Activated CD4-positive, alpha-beta memory T cell treated with anti-CD3 and anti-CD28 coated beads, Interleukin-2, amount 10 ng/mL, durations not matched to agents 7 days and 5 days (primary cell): ENCODE measurements at places on chromosomes 16 and 17. TPM values are rescaled to one million over a fixed set of nuclear protein-coding genes. Genes with fewer than 3 reads are reported as not detected.
A peak's percentile ranks its signal among the peaks of the same experiment; 100 is the strongest.

The CHST4 gene
- not detected for total RNA-seq

The CHRNE gene
- 0.43 TPM for total RNA-seq

The RAC3 gene
- 8.1 TPM for total RNA-seq

The SOX9 gene
- total RNA-seq, result not detected

GRCh38 chr17:29982991-29983653 is 41.7 kb downstream of the EFCAB5 start:
- H3K4me3 ChIP-seq, result no peak overlapping the region
- H3K36me3 ChIP-seq, result no peaks in the 10 kb centered on the region
- H3K27me3 ChIP-seq, result peaks cover 6% of the 10 kb centered on the region

DNA sequence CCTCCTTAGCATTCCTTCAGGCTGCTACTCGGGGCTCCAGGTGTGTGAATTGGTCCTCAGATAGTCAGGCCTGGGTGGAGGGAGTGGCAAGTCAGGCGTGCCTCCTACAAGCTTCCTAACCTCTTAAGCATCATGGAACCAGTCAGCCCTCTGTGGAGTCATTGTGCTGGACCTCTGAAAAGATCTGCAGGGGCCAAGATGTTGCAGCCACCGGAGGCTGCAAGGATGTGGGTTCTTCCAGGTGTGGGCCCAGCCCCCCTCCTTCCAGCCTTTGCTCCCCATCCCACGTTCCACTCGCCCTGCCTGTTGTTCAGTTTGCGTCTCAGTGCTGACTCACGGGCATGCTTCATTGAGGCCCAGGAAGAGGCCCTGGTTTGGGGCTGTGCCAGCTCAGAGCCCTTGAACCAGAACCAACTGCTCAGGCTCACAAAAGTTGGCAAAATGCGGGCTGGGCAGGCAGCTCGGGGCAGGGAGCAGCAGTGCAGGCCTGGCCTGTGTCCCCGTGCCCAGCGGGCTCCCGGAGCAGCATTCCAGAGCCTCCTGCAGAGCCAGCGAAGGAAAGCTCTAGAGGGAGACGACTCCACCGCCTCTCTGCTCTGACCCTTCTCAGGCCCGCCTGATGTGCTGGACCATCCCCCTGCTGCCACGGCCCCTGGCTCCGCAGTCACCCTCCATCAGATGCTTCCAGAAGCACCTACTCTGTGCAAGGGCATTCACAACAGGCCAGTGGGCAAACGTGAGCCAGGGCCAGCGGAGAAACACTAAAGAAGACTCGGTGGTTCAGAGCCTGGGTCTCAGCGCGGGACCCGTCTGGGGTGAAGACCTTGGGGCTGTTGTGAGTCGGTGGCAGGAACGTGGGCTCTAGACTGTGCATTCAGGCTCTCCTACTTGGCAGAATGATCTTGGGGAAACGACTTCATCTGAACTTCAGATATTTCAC is 7.5 kb downstream of the LDHD start:
- peaks cover 28% of the 10 kb centered on the region for H3K36me3 ChIP-seq
- peak overlapping the region; percentile 71 for H3K4me3 ChIP-seq
- peak overlapping the region; percentile 88 for H3K27ac ChIP-seq
- peak; percentile 77 for DNase-seq

DNA sequence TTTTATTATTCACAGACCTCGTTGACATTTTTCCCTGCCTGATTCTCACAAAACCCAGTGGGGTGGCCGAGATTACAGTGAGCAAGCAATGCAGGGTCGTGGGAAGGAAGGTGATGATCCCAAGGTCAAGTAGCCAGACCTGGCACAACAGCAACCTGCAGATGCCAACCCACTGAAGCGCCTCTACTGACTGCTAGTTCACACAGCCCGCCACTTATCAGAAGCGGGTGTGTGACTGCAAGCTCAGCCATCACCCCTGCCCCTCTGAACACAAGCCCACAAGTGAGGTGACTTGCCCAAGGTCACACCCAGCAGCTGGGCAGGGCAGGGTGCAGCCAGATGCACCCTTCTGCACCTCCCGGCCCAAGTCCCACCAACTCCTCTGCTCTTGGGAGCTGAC is 7.1 kb downstream of the TFAP4 start:
- H3K27ac ChIP-seq, result no peak overlapping the region
- peaks cover 17% of the 10 kb centered on the region for H3K36me3 ChIP-seq
- no peaks in the 10 kb centered on the region for H3K27me3 ChIP-seq
- H3K4me1 ChIP-seq, result peaks cover 13% of the 10 kb centered on the region
- DNase-seq, result no peak
- H3K4me3 ChIP-seq, result no peak overlapping the region

GRCh38 chr16:88922114-88922825 is 54.7 kb downstream of the CBFA2T3 start:
- H3K4me3 ChIP-seq, result no peak overlapping the region
- H3K36me3 ChIP-seq, result no peaks in the 10 kb centered on the region
- no peak overlapping the region for H3K27ac ChIP-seq
- DNase-seq, result no peak
- no peaks in the 10 kb centered on the region for H3K27me3 ChIP-seq

DNA sequence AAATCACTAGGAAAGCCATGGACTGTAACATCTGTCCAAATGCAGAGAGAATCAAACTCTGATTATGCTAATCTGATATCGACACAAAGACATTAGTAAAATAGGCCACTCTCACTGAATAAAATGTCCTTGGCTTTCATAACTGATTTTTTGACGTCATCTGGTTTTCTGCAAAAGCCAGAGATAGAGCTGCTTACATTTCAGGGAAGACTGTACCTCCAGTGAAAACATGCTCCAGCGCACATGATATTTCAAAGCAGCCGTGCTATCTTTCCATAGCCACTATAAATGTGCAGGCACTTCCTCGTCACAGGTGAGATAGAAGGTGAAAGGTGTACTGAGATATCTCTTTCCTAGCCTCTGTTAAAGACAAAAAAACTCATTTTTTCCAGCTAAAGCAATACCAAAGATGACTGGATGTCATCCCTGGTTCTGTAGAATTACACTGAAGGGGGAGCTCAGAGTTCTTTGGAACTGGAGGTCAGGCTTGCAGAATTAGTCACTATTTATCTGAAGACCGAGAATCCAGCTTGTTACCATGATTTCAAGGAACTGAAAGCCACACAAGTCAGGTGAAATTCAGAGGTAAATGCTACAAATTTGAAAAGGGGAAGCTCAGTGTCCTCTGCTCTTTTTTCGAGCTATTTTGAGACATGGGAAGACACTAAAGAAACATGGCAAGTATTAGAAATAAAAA is 249.5 kb downstream of the CA10 start:
- H3K4me1 ChIP-seq, result no peaks in the 10 kb centered on the region
- no peak overlapping the region for H3K27ac ChIP-seq
- no peak for DNase-seq
- H3K27me3 ChIP-seq, result no peaks in the 10 kb centered on the region
- no peak overlapping the region for H3K4me3 ChIP-seq

DNA sequence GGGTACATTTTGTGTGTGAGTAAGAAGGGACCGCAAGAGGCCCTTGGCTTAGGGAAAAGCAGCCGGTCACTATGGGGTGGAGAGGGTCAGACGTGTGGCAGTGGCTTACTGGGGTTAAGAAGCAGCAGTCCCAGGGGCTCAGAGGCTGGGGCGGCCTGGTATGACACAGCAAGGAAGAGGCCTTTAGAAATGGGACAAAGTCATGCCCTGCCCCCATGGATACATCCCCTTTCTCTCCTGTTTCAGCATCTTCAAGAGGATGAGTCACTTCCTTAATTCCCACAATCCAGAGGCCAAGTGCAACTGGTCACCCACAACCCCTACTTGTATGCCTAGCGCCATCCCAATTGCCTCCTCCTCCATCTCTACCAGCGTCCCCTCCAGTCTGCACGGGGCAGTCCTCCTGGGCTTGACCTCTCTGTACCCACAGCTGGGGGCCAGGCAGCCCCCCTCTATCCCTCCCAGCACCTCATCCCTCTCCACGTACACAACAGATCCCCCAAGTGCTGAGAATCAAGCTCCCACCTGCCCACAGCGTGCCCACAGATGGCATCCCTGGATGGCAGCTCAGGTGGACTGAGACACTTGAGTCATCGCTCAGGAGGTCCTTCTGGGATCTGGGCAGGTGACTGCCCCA is 6.9 kb upstream of the EFTUD2 start:
- H3K27me3 ChIP-seq, result peaks cover 24% of the 10 kb centered on the region
- DNase-seq, result no peak
- H3K27ac ChIP-seq, result no peak overlapping the region
- H3K36me3 ChIP-seq, result no peaks in the 10 kb centered on the region
- H3K4me3 ChIP-seq, result no peak overlapping the region
- peaks cover 5% of the 10 kb centered on the region for H3K4me1 ChIP-seq

- H3K4me1 ChIP-seq, result peaks cover 6% of the 10 kb centered on the region
- no peak overlapping the region for H3K4me3 ChIP-seq
- no peak for DNase-seq
- no peaks in the 10 kb centered on the region for H3K36me3 ChIP-seq
- H3K27me3 ChIP-seq, result peaks cover 33% of the 10 kb centered on the region
These were observed 32.2 kb downstream of the ACTG1 start for GRCh38 chr17:81480140-81481072.

DNA sequence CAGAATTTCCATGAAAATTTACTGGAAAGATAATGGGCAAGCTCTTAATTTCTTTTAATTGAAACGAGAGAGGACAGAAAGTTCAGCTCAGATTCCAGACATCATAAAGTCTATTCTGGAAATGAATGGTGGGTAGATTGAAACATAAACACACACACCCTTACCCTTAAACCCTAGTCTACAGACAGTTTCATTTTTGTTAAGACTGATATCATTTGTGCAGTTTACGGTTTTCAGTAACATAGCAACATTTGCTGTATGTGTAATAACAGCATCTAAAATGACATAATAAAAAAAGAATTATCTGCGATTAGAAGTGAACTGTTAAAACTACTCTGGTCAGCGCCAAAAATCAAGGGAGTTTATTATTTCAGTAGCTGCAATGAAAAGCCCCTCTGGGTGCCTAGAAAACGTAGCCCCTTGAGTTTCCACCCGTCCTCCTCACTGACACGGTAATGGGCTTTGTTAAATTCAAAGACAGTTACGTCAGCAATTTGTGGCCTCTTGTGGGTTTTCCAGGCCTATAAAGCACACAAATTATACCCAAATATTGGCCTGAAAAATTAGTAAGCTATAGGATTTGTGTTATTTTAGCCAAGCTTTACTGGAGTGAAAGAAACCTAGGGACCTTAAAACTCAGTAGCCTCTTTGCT is 520.6 kb upstream of the SOX9 start:
- H3K27me3 ChIP-seq, result no peaks in the 10 kb centered on the region
- no peaks in the 10 kb centered on the region for H3K36me3 ChIP-seq
- no peak overlapping the region for H3K27ac ChIP-seq

- H3K4me3 ChIP-seq, result no peak overlapping the region
- no peak overlapping the region for H3K27ac ChIP-seq
- DNase-seq, result no peak
- H3K36me3 ChIP-seq, result peaks cover 30% of the 10 kb centered on the region
- H3K27me3 ChIP-seq, result no peaks in the 10 kb centered on the region
These were observed 152.1 kb upstream of the CHMP6 start for GRCh38 chr17:80839511-80839941.

- DNase-seq, result no peak
- no peak overlapping the region for H3K4me3 ChIP-seq
- H3K27me3 ChIP-seq, result no peaks in the 10 kb centered on the region
- peaks cover 77% of the 10 kb centered on the region for H3K36me3 ChIP-seq
- H3K27ac ChIP-seq, result no peak overlapping the region
These were observed 51.2 kb downstream of the CLEC16A start for GRCh38 chr16:10995565-10995964.

GRCh38 chr17:41635121-41636097 is 11.0 kb upstream of the KRT17 start:
- no peaks in the 10 kb centered on the region for H3K4me1 ChIP-seq
- H3K27ac ChIP-seq, result no peak overlapping the region
- H3K4me3 ChIP-seq, result no peak overlapping the region
- no peaks in the 10 kb centered on the region for H3K36me3 ChIP-seq
- no peak for DNase-seq

DNA sequence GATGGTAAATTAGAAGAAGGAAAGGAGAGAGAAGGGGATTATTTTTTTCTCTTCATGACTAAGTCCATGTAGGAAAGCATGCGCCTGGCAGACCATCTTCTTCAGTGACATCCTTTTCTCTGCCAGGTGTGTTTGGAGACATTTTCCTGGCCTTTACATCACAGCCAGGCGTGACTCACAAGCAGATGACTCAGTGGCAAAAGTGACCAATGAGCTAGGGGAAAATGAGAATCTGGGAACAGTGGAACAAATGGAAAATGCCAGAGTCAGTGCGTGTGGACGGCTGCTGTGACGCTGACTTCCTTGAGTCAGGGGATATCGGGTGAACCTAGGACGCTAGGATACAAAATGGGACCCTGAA is 9.4 kb downstream of the KIAA0513 start:
- no peak for DNase-seq
- H3K27ac ChIP-seq, result no peak overlapping the region
- H3K27me3 ChIP-seq, result no peaks in the 10 kb centered on the region
- H3K36me3 ChIP-seq, result no peaks in the 10 kb centered on the region

DNA sequence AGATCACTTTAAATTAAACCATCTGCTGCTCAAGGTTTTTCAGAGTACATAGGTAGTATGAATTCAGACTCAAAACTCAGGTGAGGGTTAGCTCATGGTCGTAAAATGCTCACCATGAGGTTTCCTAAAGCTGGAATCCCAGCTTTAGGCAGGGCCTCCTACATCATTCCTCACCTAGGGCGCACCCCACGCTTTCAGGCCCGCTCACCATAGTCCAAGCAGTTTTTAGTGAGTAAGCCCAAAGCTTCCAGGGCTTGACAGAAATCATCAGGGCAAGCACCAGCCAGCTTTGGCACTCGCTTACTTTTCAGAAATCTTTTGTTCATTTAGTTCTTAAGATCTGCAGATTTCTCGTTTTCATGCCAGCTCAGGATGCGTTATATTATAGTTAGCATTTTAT is 89.8 kb downstream of the HIC1 start:
- peaks cover 16% of the 10 kb centered on the region for H3K36me3 ChIP-seq
- H3K4me1 ChIP-seq, result peaks cover 13% of the 10 kb centered on the region
- H3K4me3 ChIP-seq, result no peak overlapping the region
- no peak overlapping the region for H3K27ac ChIP-seq
- H3K27me3 ChIP-seq, result no peaks in the 10 kb centered on the region
- DNase-seq, result no peak

DNA sequence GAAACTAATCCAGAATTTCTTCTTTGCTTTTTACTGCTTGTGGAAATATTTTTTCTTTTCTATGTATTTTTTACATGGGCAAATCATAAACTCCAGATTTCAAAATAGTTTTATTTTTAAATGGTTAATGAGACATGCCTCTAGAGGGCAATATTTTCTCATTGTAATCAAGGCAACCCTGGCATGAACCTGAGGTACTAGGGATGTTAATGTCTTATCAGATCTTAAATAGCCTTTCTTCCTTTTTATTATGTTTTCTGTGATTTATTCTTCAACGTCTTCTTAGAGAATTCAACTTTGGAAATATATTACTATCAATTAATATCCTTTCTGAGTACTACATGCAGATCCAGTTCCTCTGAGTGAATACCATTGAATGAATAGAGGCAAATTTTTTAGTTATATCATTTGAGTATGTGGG is 324.7 kb downstream of the BCAS3 start:
- no peak for DNase-seq
- peaks cover 3% of the 10 kb centered on the region for H3K4me1 ChIP-seq
- no peak overlapping the region for H3K4me3 ChIP-seq

GRCh38 chr17:28597606-28598383 is 1.0 kb downstream of the SPAG5 start:
- peaks cover 28% of the 10 kb centered on the region for H3K36me3 ChIP-seq
- H3K4me3 ChIP-seq, result peak overlapping the region; percentile 85
- H3K4me1 ChIP-seq, result peaks cover 30% of the 10 kb centered on the region
- no peaks in the 10 kb centered on the region for H3K27me3 ChIP-seq

GRCh38 chr17:19337712-19338023 is 24.9 kb downstream of the B9D1 start:
- H3K27ac ChIP-seq, result no peak overlapping the region
- no peak overlapping the region for H3K4me3 ChIP-seq
- DNase-seq, result no peak
- H3K4me1 ChIP-seq, result peaks cover 2% of the 10 kb centered on the region
- H3K27me3 ChIP-seq, result peaks cover 9% of the 10 kb centered on the region
